ENCODE measurements at places on chromosomes 3 and 15. TPM values are rescaled to one million over a fixed set of nuclear protein-coding genes. Genes with fewer than 3 reads are reported as not detected.

- no peak overlapping the region for H3K4me3 ChIP-seq
- H3K27me3 ChIP-seq, result no peaks in the 10 kb centered on the region
- H3K4me1 ChIP-seq, result no peaks in the 10 kb centered on the region
- no peaks in the 10 kb centered on the region for H3K36me3 ChIP-seq
- H3K27ac ChIP-seq, result no peak overlapping the region
These were observed 345.5 kb upstream of the LMCD1 start for GRCh38 chr3:8156138-8156537.

- peak overlapping the region; percentile 60 for H3K27ac ChIP-seq
- H3K4me1 ChIP-seq, result peaks cover 51% of the 10 kb centered on the region
- no peaks in the 10 kb centered on the region for H3K36me3 ChIP-seq
These were observed 7.9 kb downstream of the VIPR1 start for GRCh38 chr3:42510325-42510724.

DNA sequence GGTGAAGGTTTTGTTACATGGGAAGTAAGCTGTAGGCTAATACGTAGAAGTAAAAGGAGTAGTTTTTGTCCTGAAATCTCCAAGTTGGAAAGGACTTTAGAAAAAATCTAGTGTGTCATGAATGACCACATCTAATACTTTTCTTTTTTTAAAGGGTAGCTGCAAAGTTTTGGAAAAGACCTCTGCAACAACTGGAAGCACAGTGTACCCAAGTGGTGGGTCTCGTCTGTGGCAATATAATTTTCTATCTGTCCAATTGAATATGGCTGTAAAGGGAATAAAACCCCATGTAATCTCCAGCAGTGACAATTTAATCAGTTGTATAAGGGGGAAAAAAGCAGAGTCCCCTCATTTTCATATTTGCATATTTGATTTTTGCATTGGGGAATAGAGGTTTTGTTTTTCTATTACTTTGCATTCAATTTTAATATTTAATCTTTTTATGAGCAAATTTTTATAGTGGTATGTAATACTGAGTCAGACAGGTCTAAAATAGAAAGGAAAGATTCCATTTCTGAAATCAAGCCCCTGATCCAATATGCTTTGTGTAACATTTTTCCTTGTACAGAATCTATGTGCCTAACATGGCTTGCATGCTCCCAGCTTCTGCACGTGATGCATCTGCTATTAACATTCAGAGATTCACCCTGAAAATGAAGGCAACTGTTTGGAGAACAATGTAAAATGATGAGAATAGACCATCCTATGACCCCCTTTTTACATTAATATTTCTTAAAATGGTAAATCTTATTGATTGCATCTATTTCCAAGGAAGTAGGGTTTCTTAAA lies 531.4 kb downstream of the ZIC1 start:
- DNase-seq, result no peak
- no peak overlapping the region for H3K27ac ChIP-seq
- no peaks in the 10 kb centered on the region for H3K4me1 ChIP-seq
- H3K36me3 ChIP-seq, result no peaks in the 10 kb centered on the region
- H3K4me3 ChIP-seq, result peak overlapping the region; percentile 47

- H3K27me3 ChIP-seq, result no peaks in the 10 kb centered on the region
- H3K36me3 ChIP-seq, result no peaks in the 10 kb centered on the region
- no peak overlapping the region for H3K27ac ChIP-seq
These were observed 4.4 kb downstream of the TMEM45A start for GRCh38 chr3:100496711-100497261.

DNA sequence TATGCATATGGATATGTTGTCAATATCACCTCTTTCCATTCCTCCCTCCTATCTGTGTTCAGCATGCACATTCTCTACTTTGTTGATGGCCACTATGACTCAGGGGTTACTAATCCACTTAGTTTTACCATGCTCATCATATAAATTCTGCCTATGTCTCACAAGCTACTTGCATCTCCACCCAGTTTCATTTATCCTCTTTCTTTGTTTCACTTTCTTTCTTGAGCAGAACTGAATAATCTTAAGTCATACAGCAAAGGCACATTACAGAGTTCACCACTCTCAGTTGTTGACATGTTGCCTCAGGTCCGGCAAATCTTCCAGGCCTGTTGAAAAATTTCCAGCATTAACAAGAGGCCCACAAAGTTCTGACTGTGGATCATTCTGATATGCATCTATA lies 71.5 kb downstream of the SSR3 start:
- peaks cover 13% of the 10 kb centered on the region for H3K4me1 ChIP-seq
- peak overlapping the region; percentile 41 for H3K27ac ChIP-seq
- no peak for DNase-seq
- H3K4me3 ChIP-seq, result no peak overlapping the region

GRCh38 chr15:42079401-42079908 lies 14.9 kb downstream of the PLA2G4D start:
- H3K36me3 ChIP-seq, result no peaks in the 10 kb centered on the region
- no peak overlapping the region for H3K27ac ChIP-seq
- H3K4me3 ChIP-seq, result no peak overlapping the region
- H3K4me1 ChIP-seq, result no peaks in the 10 kb centered on the region

GRCh38 chr15:71790081-71790480 lies 20.3 kb upstream of the NR2E3 start:
- no peak overlapping the region for H3K4me3 ChIP-seq
- H3K27me3 ChIP-seq, result no peaks in the 10 kb centered on the region
- DNase-seq, result no peak
- H3K4me1 ChIP-seq, result peaks cover 9% of the 10 kb centered on the region
- no peaks in the 10 kb centered on the region for H3K36me3 ChIP-seq

TLR9 gene
- 0.66 TPM for total RNA-seq

DNA sequence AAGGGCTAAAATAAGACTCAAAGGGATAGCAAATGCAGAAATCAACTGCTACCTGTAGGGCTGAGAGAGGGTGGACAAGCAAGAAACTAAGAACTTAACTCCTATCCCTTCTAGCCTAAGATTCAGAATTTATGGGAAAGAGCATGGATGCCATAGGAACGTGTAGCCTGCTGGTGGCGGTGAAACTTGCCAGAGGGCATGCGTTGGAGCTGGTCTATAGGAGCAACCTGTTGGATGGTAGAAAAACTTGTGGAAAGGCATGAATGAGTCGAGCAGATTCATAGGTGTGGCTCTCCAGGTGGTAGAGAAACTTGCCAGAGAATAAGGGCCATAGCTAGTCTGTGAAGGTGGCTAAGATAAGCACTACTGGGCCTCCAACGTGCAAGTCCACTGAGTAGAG lies 137.2 kb downstream of the DOCK3 start:
- no peak for DNase-seq
- no peaks in the 10 kb centered on the region for H3K36me3 ChIP-seq
- H3K27ac ChIP-seq, result no peak overlapping the region
- no peaks in the 10 kb centered on the region for H3K27me3 ChIP-seq

ACVR2B gene
- total RNA-seq, result 5.5 TPM
